ENCODE measurements at places on chromosomes 12 and 14.

DNA sequence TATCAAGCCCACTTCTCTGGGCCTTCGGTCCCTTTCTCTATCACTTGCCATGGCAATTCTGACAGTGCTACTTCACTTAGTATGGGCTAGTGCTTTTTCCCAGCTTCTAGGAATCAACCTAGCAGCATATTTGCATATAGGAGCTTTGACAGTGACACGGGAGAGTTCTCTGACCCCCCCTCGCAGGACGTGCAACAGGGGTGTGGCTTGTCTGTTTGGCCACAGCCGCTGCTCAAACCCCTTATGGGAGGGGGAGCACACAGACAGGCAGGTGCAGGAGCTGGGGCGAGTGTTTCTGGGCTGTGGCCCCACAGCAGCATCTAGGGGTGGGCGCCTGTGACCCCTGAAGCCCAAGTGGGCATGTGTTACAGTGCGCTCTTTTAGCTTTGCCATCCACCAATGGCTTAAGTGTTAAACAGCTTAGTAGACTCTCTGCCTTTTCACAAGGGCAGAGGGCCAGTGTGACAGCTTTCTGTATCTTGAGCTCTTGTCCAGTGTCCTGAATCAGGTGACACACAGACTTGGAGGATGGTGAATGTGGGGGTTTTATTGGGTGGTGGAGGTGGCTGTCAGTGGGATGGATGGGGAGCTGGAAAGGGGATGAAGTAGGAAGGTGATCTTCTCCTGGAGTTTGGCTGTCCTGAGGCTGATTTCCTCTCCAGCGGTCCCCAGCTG lies 229.3 kb downstream of the PCNX1 start:
- DNase-seq, result no peak

DNA sequence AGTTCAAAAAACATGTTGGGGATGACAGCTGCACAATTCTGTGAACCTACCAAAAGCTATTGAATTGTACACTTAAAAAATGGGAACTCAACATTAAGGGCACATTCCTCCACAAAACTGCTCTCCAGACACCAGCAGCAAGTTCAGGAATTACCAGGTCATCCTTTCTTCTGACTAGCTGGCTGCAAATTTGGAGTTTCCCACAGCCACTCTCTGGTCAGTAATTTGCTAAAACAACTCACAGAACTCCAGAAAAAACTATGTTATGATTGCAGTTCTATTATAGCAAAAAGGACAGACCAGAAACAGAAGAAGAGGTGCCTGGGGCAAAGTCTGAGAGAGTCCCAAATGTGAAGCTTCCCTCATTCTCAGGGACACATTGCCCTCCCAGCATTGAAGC lies 20.1 kb upstream of the PLEKHD1 start:
- DNase-seq, result no peak

- no peak for DNase-seq
Measured at GRCh38 chr14:81446279-81447007, 46.3 kb upstream of the STON2 start.

- DNase-seq, result no peak
Measured at GRCh38 chr14:47596232-47596631, 79.2 kb downstream of the MDGA2 start.

- no peak for DNase-seq
Measured at GRCh38 chr12:116113398-116114130, 163.9 kb downstream of the MED13L start.

GRCh38 chr14:50647753-50648152 lies 20.4 kb downstream of the SAV1 start:
- no peak for DNase-seq

DNA sequence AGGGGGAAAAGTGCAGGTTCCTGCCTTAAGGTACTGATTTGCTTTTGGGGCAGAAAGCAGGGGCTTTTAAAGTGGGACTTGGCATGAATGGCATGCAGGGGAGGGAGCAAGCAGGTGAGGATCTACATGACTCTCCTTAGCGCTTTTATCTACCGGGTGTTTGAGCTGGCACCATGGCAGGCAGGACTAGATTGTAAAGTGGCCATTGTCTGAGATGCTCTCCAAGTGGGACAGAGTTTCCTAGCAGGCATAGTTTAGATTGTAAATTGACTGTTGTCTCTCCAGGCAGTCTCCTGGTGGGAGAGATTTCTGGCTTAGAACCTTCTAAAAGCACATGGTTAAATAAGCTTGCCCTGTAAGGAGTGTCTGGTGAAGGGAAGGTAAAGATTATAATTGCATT lies 5.3 kb upstream of the DICER1 start:
- no peak for DNase-seq

GRCh38 chr12:53064613-53065436 lies 14.4 kb downstream of the SPRYD3 start:
- DNase-seq, result no peak

DNA sequence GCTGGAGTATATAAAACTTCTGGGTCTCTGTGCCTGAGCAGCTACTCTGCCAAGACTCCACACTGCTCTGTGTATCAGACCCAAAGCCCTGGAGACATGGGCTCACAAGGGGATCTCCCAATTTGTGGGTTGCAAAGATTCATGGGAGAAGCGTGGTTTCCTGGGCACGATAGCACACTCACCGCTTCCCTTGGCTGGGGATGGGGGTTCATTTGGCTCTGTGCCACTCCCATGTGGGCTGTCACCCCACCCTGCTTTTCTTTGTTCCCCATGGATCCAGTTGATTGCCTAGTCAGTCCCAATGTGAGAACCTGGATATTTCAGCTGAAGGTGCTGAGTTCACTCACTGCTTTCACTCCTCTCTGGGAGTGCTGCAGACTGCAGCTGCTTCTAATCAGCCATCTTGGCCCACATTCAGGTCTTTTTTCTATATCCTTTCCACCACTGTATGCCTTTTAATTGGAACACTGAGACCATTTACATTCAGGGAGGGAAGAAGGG lies 40.0 kb upstream of the PCNX4 start:
- no peak for DNase-seq

GRCh38 chr12:117227000-117227653 lies 36.9 kb upstream of the FBXO21 start:
- DNase-seq, result no peak

DNA sequence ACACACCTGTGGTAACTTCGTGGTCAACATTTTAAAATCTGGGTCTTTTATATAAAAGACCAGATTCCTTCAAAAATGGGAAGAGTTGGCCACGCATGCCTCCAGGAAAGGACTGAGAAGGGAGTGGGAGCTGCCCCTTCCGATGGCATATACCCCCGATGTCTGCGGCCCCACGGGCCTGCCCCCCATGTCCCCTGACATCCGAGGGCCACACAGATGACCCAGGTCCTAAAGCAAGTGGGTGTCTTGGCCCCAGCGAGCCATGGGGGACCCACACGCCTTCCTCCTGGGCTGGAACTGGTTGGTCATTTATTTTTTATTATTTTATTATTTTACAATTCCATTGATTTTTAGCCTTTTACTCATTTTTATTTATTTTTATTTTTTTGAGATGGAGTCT lies 142.5 kb downstream of the PIWIL1 start:
- no peak for DNase-seq

DNA sequence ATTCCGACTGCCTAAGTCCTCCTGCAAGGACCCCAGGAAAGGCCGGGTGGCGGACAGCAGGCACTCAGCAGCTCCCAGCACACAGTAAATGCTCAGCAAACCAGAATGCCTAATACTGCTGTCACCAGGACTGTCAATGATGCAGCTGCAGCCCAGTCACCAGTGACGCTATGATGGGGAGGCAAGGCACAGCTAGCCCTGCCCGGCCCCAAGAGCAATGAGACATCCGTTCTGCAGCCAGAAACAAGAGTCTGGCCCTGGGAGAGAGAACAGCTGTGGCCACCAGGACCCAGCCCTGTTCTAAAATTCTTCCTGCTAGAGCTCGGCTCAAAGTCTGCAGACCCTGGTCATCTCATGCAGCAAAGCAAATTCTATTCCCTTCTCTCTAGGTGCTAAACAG lies 69.8 kb downstream of the NCOR2 start:
- DNase-seq, result no peak

DNA sequence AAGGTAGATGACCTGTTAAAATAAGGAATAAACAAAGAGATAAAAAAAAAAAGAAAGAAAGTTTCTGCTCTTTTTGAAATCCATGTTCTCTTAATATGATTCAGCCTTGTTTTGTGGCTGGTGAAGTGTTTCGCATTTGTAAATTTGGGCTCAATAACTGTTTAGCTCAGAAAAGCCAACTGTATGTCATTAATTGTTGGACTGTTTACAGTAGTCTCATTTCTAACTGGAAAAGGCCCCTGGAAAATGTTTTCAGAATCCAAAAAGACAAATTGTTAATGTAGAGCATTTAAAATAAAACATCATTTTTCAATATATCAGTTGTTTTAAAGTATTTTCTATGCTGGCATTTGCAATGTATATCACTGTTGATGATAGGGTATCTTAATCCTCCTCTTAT lies 47.4 kb upstream of the DYRK2 start:
- DNase-seq, result no peak

- DNase-seq, result no peak
Measured at GRCh38 chr14:35366521-35366976, 38.0 kb downstream of the NFKBIA start.

DNA sequence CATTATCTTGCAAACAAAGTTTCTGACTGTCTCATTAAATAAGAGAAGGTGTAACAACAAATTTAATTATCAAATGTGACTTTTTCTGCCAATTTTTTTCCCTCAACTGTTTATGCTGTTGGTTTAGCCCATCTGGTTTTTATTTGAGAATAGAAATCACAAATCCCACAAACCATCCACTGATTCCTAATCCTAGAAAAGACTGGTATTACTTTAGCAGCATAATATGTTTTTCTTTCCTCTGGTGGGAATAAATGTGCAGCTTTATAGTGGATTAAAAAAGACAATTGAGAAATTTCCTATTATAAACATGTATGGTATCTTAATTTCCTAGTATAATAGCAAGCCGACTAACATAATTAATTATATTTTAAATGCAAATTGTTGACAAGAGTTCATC lies 257.9 kb upstream of the FOXN3 start:
- DNase-seq, result no peak

GRCh38 chr12:113467502-113468364 lies 3.9 kb downstream of the LHX5 start:
- no peak for DNase-seq

DNA sequence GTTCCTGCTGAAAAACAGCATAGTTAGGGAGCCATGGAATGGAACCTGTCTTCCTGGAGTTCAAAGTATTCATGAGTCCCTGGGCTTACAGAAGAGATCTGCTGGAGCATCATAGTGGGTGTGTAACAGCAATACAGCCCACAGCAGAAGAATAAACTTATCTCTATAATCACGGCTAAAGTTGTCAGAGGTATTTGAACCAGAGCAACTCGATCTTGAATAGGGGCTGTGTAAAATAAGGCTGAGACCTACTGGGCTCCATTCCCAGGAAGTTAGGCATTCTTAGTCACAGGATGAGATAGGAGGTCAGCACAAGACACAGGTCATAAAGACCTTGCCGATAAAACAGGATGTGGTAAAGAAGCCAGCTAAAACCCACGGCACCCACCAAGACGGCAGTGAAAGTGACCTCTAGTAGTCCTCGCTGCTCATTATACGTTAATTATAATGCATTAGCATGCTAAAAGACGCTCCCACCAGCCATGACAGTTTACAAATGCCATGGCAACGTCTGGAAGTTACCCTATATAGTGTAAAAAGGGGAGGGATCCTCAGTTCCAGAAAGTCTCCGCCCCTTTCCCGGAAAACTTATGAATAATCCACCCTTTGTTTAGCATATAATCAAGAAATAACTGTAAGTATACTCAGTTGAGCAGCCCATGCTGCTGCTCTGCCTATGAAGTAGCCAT lies 223.4 kb downstream of the PCNX1 start:
- no peak for DNase-seq

- no peak for DNase-seq
Measured at GRCh38 chr12:50635364-50635763, 128.5 kb upstream of the ATF1 start.

GRCh38 chr12:12228402-12228801 lies 38.4 kb downstream of the LRP6 start:
- no peak for DNase-seq

DNA sequence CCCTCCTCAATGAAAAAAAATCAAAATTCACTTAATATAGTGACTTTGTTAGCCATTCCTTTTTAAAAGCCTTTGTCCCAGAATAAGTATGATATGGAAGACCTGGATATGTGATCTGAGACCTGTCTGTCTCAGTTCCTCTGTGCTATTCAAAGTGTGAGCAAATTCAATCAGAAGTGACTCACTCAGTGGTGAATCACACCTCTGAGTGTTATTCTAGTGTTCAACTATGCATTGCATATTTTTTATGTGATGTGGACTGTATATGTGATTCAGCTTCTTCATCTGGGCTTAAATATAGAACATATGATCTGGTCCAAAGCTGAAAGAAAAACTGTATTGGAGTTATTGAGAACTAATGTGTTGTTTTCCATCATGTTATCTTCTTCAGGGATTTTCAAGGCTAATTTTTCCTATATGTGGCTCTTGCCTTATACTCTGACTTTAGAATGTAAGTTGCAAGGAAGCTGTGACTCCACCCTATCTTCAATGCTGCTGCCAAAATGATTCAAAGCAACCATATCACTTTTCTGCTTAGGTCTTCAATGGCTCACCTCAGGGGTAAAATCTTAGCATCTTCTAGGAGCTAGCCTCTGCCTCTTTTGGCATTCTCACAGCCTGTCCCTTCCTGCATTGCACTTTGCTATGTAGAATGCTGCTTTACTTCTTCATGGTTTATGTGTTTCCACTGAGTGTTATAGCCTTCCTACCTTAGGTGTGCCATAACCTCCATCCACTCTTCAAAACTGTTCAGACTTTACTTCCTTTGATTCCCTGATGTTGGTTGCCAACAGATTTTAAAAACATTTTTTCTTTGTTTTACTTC lies 169.8 kb downstream of the OTOGL start:
- no peak for DNase-seq

DNA sequence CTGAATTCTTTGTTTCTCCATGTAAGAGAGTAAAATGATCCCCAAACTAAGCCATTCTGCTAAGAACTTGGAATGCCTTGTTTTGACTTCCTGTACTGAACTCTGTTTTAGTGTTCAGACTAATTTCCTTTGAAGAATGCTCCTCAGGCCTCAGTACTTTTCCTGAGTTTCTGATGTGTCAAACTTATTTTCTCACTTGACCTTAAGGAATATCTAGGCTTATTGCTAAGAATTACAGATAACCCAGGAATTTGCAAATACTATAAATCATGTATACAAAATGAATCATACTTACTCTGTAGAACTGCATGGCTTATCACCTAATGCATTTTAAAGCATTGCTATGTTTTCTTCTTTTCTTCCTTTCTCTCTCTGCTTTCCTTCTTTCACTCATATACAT lies 93.1 kb upstream of the PKP2 start:
- no peak for DNase-seq

DNA sequence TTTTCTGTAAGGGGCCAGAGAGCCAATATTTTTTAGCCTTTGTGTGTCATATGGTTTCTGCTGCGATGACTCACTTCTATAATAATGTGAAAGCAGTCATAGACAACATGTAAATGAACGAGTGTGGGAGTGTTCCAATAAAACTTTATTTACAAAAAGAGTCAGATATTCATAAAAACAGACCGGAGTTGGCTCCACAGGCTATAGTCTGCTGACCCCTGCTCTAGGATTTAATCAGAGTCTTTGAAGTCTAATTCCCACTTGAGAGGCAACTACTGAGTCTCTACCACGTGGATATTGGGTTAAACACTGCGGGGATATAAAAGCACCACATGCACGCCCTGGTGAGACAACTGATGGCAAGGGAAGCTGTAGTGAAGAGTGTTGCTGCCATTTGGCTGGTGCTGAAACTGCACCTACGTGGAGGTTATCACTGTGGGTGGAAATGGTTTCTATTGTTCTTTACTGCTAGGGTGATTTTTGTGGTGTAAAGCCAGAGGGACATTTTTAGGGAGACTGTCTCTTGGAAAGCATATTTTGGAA lies 3.6 kb upstream of the NINJ2 start:
- DNase-seq, result no peak

Measured in BE2C (cell line).